ENCODE measurements at places on chromosomes 1 and 21. TPM values are rescaled to one million over a fixed set of nuclear protein-coding genes. Genes with fewer than 3 reads are reported as not detected.

DNA sequence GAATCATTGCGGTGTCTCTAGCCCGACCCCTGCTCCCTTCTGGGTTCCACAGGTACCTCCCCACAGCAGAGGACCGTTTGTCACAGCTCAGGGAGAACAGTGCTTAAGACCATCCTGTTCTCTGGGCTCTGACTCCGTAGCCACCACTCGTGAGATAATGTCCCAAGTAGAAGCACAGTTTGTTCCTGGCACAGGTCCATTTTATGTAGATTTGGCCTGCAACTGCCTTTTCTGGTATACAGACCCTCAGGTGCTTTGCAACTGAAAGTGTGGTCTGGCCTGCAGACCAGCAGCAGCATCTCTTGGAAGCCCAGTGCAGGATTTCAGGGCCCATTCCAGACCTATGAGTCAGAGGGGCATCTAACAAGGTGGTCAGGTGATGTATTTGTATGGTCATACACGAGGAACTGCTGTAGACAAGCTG lies 28.4 kb upstream of the TMEM125 start:
- no peak for DNase-seq

DNA sequence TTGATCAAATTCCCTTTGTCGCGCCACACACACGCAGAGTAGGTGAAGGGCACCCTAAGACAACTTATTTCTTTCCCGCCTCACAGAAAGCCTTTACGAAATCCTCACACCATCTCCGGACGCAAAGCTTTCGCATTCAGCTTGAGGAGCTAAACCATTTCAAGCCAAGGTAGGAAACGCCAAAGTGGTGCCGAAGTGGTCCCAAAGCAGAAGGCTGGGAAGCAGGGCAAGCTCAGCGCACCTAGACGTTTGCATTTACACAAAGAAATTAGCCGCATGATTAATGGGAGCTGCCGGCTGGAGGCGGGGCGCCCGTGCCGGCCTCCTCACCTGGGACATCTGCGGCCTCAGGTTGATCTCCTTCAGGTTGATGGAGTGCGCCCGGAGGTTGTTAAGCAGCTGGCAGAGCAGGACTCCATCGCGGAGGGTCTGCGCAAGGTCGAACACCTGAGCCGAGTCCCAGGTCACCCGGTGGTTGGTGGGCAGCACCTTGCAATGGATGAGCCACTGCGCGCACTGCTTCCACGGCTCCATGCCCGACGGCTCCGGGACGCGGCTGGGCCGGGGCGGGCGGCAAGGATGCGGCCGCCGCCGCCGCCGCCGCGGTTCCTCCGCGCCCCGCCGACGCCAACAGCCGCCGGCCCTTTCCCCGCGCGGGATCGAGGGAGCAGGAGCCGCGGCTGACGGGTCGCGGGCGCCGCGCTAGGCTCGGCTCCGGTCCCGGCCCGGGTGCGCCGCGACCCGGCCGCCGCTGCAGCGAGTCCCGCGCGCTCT lies 457 bp downstream of the VAV3 start:
- DNase-seq, result no peak

DNA sequence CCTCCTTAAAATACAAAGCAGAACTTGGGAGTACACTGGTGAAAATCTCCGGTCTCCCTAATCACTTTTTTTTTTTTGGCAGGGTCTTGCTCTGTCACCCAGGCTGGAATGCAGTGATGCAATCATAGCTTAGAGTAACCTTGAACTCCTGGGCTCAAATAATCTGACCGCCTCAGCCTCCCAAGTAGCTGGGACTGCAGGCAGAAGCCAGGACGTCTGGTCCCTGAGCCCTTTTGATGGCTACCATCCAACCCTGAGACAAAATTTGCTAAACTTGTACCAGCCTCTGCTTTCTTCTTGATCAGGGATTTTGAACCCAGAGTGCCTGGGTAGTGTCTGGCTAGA lies 4.1 kb downstream of the L1TD1 start:
- no peak for DNase-seq

Gene KLHDC9
- 1.3 TPM for total RNA-seq

GRCh38 chr1:58000116-58000515 lies 546.4 kb downstream of the OMA1 start:
- DNase-seq, result no peak

Gene SPATA45
- total RNA-seq, result not detected

GRCh38 chr1:178051071-178051470 lies 42.8 kb upstream of the RASAL2 start:
- DNase-seq, result no peak

DNA sequence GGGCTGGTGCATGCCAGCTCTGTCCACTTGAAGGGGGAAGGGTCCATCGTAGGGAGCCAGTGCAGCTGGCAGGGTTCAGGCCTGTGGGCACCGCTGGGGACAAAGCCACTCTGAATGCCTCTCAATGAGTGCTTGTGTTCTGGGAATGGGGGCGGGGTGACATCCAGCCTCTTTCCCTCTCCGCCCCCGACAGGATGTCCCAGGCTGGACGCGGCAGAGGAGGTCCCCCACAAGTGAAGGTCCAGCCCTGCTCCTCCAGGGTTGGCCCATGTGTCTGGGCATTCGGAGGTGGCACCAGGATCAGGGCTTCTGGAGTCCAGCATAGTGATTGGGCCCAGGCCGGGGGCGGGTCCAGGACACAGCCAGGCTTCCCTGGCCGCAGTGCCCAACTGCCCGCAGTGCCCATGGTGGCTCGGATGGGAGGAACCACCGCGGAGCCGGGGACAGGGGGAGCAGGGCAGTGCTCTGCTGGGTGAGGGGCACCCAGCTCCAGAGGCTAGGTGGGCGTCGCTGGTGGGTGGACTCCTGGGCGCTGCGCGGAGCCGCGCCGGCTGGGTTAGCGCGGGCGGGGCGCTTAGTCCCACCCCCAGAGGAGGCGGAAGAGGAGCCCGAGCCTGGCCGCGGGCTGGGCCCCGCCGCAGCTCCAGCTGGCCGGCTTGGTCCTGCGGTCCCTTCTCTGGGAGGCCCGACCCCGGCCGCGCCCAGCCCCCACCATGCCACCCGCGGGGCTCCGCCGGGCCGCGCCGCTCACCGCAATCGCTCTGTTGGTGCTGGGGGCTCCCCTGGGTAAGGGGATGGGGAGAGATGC lies at the start of gene SHISA4:
Gene SHISA4, plus strand, starts transcription at position 617 of the 808 bp plus-strand sequence. Its CDS starts 97 bp downstream, at position 714.
- DNase-seq, result no peak

DNA sequence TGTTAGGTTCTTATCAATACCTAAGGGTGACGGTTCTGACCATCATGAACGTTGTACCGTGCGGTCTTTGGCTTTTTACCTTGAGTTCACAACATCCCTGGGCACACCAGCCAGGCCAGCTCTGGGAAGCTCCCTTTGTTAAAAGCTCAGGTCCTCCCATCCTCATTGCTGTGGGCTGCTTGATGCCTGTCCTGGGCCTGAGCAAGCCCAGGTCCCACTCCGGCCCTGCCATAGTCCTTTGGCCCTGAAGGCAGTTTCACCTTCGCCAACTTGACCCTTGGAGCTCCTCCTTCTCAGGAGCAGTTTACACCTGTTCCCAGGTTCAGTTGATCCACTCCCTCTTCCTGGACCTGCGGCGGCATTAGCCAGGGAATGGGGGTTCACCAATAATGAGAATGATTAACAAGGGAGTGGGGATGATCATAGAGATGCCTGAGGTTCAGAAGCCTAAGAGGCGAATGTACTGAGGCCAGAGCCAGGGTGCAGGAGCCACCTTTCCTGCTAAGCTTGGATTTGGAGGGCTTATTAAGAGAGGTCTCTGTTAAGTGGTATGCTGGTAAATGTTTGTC lies 40.2 kb downstream of the DHCR24 start:
- no peak for DNase-seq

Gene GJA5
- 16.3 TPM for total RNA-seq

Gene RNU1-3
- under 0.01 TPM for total RNA-seq

- DNase-seq, result no peak
Observed at GRCh38 chr1:170675865-170676264, 11.9 kb downstream of the PRRX1 start.

- DNase-seq, result no peak
Observed at GRCh38 chr1:14755518-14756252, 157.2 kb downstream of the KAZN start.

Gene TEKT2
- 0.37 TPM for total RNA-seq

GRCh38 chr1:221884821-221885220 lies 142.9 kb upstream of the DUSP10 start:
- no peak for DNase-seq

- no peak for DNase-seq
Observed at GRCh38 chr21:31335957-31336738, 7.9 kb downstream of the TIAM1 start.

Gene CACNA1S
- 1.9 TPM for total RNA-seq
